Brain (organoid and tissue), 16 donors: ENCODE measurements at places on chromosomes 6 and 20.

DNA sequence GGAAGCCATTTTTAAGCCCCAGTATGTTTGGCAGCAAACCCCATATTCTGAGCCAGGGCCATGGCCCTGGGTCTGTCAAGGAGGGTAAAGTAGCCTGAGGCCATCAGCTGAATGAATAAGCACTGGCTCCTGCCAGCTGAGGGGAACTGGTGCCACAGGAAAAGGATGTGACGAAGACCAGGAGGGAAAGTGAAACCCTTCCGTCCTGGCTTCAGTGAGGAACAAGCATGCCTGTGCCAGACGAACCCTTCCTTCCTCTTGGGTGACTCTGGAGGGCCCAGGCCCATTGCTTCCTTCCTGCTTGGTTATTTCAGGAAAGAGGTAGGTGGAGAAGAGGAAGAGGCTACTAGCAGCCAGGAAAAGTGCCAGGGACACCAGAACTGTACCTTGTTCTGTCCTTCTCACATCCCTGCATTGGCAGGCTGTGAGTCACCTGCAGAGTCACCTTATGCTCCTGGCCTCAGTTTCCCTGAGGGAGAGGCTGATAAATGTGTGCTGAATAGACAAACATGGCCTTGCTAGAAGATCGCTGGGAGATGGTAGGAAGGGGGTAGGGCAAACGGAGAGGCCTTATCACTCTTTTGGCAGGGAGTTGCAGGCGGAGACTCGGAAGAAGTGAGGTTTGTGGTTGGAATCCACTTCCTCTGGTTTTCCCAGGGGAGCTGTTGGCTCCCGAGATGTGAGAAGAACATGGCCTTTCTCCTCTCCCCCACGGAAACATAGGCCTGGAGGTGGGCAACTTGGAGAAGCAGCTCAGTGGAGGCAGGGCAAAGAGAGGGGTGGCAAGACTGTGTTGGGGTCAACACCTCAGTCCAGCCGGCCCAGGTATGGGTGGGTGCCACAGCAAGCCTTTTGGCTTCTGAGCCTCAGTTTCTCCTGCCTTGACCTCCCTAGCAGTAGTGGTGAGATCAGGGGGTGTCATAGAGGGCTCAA, 37.4 kb downstream of the COX4I2 start:
- peak; percentile 72 for DNase-seq

GRCh38 chr6:136307351-136307750, 17.7 kb upstream of the BCLAF1 start:
- no peak for DNase-seq

DNA sequence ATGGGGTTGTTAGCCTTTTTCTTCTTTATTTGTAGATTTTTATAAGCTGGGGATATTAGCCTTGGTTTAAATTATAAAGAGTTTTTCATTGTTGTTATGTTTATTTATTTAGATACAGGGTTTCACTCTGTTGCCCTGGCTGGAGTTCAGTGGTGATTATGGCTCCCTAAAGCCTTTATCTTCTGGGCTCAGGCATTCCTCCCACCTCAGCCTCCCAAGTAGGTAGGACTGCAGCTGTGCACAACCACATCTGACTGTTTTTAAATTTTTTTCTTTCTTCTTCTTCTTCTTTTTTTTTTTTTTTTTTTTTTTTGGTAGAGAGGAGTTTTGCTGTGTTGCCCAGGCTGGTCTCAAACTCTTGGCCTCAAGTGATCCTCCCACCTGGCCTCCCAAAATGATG, 80.9 kb downstream of the UBE3D start:
- no peak for DNase-seq

GRCh38 chr20:10319855-10320254, 101.2 kb downstream of the SNAP25 start:
- no peak for DNase-seq

GRCh38 chr6:33641144-33641543, 20.0 kb downstream of the ITPR3 start:
- no peak for DNase-seq

GRCh38 chr6:119090256-119090655, 11.8 kb upstream of the FAM184A start:
- DNase-seq, result no peak

- DNase-seq, result no peak
Observed at GRCh38 chr6:130118236-130118635, 99.9 kb downstream of the L3MBTL3 start.

GRCh38 chr6:159450815-159451465, 242.1 kb downstream of the SOD2 start:
- DNase-seq, result no peak

GRCh38 chr20:25258476-25258805, 10.6 kb downstream of the PYGB start:
- DNase-seq, result no peak
